ENCODE measurements at places on chromosomes 11 and 22.

DNA sequence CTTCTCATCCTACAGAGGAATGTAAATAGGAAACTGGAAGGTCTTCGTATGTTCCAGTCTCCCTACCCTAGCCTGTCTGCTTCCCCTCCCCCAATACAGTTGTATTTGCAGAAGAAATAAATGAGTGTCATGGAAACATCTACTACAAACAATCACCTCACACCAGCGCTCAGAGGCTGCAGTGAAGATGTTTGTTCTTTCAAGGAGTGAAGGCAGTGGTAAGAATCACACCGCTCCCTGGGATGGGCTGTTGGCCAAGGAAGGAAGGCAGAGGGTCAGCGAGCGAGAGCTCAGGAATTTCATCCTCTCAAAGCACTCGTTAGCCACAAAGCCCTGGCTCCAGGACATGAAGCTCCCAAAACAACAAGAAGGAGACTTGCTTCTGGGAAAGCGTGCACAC lies 1.1 kb upstream of the IGSF9B start:
- no peak for DNase-seq

- DNase-seq: no peak
Measured at GRCh38 chr11:123509737-123510578, 79.9 kb downstream of the GRAMD1B start.

GRCh38 chr11:20048246-20048645 lies 112.0 kb downstream of the DBX1 start:
- no peak for DNase-seq

DNA sequence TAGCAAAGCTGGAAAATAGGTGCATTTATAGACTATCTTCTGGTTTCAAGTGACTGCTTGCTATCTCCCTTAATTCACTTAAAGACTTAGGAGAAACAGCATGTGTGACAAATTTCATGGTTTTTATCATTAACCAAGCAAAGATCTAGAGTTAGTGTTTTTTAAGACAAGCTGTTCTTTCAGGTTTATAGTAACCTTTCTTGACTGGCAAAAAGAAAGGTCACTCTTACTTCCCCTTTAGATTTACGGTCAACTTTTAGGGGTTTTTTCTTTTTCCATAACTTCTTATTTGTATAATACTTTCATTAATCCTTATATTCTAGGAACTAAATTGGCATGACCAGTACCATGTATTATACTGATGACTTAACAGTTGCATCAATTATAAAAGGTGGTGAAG lies 46.6 kb downstream of the KDM2A start:
- DNase-seq: no peak

DNA sequence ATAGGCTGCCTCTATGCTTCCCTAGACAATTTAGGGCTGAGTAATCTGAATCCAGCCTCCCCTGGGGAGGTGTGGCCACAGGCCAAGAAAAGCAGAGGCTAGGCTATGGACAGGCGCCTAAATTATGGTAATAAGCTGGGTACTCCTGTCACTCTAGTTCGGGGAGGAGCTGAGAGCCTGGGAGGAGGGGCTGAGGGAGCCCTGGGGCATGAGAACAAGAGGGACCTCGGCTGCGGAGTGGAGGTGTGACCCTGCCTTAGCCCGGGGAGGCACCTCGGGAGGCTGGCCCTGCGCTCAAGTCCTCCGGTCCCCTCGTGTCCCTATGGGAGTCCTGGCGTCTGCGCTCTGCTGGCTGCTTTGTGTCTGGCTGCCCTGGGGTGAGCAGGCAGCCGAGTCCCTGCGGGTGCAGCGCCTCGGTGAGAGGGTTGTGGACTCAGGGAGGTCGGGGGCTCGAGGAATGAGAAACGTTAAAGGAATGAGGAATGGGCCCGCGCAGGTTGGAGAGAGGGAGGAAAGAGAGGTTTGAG lies at the start of gene OTOG:
TSS of gene OTOG (plus strand) at position 209 of the 527 bp plus-strand sequence. CDS start at position 323, 114 bp downstream.
- no peak for DNase-seq

DNA sequence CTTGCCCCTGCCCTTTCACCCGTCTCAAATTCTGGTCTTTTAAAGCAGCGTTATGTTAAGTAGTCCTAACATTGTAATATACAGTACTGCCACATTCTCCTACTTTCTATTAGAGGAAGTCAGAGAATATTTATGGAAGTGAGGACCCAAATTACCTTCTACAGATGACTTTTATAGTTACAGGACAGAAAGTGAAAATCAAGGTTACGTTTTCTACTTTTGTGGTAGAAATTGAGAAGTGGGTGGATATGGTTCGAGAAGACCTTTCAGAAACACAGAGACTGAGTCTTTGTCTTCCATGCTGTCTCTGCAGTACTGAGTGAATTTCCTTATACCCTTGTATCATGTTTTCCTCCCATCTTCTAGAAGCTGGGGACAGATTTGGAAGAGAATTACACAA lies 17.1 kb downstream of the SC5D start:
- DNase-seq: no peak

- no peak for DNase-seq
Measured at GRCh38 chr22:33883561-33883960, 36.7 kb downstream of the LARGE1 start.

DNA sequence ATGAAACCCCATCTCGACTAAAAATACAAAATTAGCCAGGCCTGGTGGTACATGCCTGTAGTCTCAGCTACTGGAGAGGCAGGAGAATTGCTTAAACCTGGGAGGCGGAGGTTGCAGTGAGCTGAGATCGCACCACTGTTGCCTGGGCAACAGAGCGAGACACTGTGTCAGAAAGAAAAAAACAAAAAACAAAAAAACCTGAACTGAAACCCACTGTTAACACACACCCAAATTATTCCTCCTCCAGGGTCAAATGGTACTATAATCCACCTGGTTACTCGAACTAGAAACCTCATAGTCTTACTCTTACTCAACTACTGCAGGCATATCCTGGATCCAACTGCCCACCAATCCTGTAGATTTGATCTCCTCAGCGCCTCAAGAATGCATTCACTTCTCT lies 35.5 kb downstream of the USP28 start:
- DNase-seq: no peak

DNA sequence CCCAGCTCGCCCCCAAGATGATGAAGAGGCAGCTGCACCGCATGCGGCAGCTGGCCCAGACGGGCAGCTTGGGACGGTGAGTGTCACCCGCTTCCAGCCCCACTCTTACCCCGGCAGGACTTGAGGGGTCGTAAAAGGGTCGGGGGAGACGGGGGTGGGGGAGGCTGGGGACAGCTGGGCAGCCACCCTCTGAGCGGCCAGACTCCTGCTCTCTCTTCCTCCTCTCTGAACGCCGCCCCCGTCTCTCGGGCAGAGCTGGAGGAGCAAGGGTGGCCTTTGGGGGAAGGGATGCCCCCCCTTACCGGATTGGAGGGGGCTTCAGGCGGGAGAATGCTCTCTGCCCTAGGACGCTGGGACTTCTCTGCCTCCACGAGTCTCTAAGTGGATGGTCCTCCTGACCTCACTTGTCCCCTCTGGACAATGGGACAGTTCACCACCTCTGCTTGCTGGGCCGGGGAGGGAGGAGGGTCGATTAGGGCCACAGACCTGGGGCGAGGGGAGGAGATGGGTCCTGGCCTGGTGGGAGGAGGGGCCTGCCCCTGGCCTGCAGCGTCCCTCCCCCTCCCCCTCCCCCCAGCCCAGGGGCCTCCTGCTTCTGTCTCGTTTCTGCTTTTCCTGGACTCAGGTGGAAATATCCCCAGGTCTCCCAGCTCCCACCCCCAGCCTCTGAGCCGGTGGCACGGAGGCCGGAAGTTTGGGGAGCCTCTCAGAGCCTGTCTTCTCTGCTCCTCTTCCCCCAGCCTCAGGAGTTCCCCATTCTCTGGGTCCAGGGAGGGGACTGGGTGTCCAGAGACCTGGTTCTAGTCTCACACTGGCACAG lies 512 bp downstream of the SH3BP1 start:
- no peak for DNase-seq

DNA sequence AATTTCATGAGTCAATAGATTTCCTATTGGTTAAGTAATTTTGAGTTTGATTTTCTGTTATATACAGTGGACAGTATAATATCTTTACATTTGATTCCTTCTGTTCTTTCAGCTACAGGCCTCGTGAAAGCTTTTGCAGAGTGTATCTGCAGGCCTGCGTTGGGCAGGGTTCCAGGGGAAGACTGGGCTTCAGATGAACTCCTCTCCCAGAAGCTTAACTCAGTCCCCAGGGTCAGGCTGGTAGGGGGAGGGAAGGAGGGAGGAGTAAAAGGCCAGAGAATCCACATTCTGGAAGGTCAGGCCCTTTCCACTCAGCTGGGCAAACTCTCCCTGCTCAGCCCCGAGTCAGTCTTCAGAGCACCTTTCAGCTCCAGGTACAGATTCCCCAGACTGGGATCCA lies 100.4 kb upstream of the NECTIN1 start:
- DNase-seq: no peak

- DNase-seq: no peak
Measured at GRCh38 chr22:35230839-35231584, 26.3 kb upstream of the HMGXB4 start.

DNA sequence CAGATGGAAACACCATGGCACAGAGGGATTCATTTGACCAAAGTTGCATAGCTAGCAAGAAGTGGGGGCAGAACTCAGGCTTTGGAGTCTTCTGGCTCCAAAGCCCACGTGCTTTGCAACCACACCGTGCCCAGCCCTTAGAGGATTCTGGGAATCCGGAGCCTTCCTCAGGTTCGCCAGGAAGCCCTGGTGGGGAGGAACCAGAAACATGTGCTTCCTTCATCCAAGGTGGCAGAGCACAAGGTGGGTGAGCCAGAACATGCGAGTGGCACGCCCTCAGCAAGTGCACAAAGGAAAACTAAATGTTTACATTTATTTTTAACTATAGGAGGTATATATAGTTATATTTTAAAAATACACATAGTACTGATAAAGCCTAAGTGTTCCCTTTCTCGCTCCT lies 151.9 kb upstream of the NECTIN1 start:
- DNase-seq: no peak

DNA sequence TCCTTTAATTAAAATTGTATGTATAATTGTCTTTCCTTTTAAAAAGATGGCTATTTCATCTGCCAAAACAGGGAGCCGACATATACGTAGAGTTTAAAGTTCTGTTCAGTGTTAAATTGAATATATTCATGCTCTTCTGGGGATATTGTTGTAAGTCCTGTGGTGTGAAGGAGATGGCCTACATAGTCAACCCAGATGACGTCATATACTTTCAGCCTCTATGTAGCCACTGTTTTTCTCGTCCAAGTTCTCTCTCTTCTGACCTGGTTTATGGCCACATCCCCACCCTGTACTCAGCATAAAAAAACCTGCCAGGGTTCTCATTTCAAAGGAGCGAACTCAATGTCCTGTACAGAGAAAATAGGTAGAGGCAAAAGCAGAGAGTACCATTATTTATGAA lies 509.4 kb upstream of the ARHGAP42 start:
- DNase-seq: no peak

GRCh38 chr22:38468443-38469305 lies 778 bp downstream of the KDELR3 start:
- no peak for DNase-seq

DNA sequence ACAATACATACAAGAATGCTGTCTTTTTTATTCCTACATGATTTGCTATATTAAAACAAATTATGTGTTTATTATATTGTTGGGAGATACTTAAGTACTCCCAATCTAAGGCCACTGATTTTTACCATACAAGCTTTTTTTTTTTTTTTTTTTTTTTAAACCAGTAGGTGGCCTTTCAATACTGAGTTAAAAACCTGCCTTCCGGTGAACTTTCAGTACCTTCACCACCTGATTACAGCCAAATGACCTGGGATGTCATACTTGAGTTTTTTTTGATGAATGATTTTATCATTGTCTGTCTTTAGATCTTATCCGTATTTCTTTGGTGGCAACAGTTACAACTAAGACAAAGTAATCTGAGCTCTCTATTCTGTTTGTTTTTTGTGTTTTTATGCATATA lies 94.0 kb upstream of the FOLH1 start:
- no peak for DNase-seq

GRCh38 chr11:2673871-2674471 lies 25.8 kb downstream of the KCNQ1OT1 start:
- DNase-seq: no peak

DNA sequence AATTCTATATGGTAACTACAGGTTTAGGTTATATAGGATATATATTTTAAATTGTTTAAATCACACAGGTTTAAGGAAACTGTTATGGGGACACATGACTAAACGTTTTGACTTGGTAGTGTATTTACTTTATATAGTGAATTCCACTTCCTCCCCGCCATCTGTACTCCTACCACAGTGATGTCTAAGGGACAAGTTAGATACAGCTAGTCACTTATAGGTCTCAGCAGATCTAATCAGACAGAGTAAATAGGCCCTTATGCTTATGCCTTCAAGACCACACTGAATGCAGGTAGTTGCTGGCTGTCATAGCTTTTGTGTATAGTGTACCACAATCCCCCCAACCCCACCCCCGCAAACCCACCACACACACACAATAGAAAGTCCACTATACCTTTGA lies 8.2 kb downstream of the SESN3 start:
- no peak for DNase-seq

- DNase-seq: no peak
Measured at GRCh38 chr11:21264125-21264524, 594.7 kb downstream of the NELL1 start.

- no peak for DNase-seq
Measured at GRCh38 chr11:128421577-128422330, 165.6 kb downstream of the ETS1 start.

GRCh38 chr22:25623310-25623734 lies 58.8 kb downstream of the GRK3 start:
- no peak for DNase-seq

DNA sequence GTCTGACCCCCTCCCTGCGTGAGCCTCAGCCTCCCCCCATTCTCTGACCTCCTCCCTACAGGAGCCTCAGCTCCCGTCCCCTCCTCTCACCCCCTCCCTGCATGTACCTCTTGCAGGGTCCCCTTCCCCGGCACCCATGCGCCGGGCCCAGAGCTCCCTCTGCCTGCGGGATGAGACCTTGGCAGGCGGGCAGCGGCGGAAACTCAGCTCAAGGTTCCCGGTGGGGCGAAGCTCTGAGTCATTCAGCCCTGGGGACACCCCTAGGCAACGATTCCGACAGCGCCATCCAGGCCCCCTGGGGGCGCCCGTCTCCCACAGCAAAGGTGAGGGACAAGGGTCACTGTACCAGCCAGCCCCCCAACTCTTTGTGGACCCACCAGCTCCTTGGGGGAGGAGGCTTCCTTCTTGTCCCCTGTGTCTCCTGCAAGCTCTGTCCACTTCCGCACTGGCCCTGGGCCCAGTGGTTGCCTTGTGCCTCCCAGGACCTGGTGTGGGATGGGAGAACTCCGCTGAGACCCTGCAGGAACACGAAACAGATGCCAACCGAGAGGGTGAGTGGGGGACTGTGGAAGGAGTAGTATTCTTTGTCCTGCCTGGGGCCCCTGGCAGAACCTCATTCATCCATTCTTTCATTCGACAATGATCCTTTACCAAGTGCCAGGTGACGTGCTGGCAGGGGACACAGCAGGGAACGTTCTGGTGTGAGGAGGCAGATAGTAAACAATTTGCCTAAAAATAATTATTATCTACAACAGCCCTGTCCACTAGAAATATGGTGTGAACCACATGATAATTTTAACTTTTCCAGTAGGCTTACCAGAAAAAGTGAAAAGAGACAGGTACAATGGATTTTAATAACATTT lies 3.7 kb upstream of the RPS6KA4 start:
- DNase-seq: no peak
